ENCODE measurements at places on chromosomes 5 and 9. TPM values are rescaled to one million over a fixed set of nuclear protein-coding genes. Genes with fewer than 3 reads are reported as not detected.

PTGR1 gene
- 50.2 TPM for total RNA-seq

CDH9 gene
- not detected for total RNA-seq

TOR4A gene
- total RNA-seq: 16.3 TPM

CORO2A gene
- total RNA-seq: 0.14 TPM

CCDC152 gene
- total RNA-seq: 0.80 TPM

SHOC1 gene
- total RNA-seq: not detected

GZMA gene
- 1.5 TPM for total RNA-seq

COL5A1 gene
- 13.9 TPM for total RNA-seq
